Mammary epithelial cell (primary cell): ENCODE measurements at places on chromosomes 7 and 10. TPM values are rescaled to one million over a fixed set of nuclear protein-coding genes. Genes with fewer than 3 reads are reported as not detected.

DNA sequence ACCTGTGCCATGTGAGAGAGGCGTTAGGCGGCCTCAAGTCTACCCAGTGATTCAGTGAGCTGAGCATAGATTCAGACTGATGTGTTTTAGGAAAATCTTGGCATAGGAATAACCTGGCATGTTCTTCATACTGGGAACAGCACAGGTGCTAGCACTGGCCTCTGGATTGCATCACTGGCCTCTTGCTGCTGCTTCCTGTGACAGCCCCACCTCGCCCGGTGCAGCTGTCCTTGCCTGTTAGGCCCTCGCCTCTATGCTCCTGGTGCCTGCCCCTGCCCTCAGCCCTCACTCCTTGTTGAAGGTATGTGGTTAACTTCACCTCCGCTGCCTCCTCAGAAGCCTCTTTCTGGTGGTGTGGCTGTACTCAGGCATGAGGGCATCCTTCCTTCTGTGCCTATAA is 46.2 kb downstream of the BLNK start:
- peak; percentile 5 for DNase-seq

Gene TRIM73
- 0.08 TPM for polyA plus RNA-seq

Gene GPER1
- 1.1 TPM for polyA plus RNA-seq

DNA sequence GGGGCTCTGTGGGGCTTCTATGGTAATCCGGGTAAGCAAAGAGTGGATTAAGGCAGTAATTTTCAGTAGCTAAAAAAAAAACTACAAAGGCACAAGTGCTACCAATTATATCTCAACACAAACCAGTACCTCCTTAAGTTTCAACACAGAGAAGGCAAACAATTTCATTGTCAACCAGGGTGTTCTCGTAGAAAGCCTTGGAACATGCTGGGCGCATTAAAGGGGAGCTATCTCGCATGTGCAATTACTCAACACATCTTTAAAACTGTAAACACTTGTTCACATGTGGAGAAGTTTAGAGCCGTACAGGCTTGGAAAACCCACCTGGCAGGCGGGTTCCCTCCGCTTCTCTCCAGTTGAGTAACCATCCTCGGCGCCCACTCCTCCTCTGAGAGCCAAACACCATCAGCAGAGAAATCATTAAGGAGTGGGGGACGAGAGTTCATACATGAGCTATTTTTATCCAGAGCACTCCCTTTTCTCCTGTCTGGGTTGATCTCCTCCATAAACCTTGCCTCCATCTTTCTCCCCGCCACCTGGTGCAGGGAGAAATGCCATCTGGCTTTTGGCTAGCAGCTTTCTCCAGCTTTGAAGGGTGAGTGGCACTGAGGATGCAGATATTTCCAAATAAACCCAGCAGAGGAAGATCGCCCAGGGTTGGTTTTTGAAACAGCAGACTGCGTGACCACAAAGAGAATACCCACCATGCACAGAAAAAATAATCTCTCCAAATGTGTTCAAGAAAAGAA is 287.1 kb downstream of the WDR11 start:
- DNase-seq, result no peak

- no peak for DNase-seq
Measured at GRCh38 chr7:25978466-25978865, 173.5 kb upstream of the NFE2L3 start.

GRCh38 chr7:158355456-158356065 is 232.1 kb downstream of the PTPRN2 start:
- DNase-seq, result no peak

- peak; percentile 30 for DNase-seq
Measured at GRCh38 chr10:121154310-121154709, 303.1 kb downstream of the WDR11 start.

GRCh38 chr10:35564341-35564968 is 40.7 kb upstream of the GJD4 start:
- no peak for DNase-seq

- DNase-seq, result no peak
Measured at GRCh38 chr7:28701731-28702130, 256.4 kb downstream of the TRIL start.

DNA sequence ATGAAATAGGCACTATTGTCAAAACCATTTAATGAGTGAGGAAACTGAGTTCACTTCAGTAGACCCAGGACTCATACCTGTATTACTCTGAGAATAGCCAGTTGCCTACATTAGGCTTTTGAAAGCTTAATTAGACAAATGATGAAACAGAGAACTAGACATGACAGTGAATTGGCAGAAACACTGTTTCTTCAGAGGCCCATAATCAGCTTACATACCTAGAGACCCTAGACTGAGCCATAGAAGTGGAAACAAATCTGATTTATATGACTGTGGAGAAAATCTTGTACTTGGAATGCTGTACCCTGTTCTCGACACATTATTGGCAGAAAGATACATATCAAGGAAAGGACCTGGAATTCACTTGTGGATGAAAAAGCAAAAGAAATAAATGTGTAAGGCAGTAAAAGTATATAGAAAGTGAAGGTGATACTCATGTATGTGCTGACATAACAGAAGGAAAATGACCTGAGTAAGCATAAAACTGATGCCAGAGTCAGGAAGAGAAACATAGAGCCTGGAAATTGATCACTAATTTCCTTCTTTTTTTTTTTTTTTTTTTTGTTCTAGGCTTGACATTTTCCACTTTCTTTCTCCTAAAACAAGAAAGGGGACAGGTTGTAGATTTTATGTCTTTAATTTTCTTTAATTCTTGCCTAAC is 251.5 kb downstream of the BICC1 start:
- DNase-seq, result no peak

- no peak for DNase-seq
Measured at GRCh38 chr10:74889662-74889998, 63.2 kb downstream of the KAT6B start.

DNA sequence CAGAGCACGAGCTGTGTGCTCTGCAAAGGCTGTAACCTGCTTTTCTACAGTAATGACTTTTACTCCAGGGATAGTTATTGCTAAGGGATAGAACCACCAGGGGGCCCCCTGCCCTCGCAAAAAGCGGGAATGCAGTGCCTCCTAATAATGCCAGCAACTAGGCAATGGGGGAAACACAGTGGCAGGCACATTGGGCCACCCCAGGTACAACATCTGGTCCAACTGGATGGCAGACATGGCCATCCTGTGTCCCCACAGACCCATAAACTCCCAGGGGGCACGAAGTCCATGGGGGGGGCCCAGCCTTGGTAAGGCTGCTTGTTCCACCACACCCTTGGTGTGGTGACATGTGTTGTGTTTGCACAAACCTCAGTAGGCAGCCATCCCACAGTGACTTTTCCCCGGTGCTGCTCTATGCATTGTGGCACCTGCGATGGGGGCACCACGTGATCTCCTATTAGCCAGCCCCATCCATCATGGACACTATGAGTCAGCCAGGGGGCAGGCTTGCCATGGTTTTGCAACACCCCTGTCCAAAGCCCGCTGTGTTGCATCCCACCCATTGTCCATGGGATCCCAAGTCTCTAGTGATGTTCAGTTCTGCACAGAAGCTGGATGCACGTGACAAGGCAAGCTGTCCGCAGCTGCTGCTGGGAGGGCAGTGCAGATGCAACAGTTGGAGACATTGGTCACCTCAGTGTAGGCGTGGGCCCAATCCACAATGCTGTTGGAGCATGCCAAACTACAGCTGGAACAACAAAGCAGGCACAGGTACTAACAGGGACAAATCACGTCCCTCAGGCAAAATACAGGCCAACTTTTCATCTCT is 84.0 kb downstream of the ANLN start:
- peak; percentile 93 for DNase-seq

DNA sequence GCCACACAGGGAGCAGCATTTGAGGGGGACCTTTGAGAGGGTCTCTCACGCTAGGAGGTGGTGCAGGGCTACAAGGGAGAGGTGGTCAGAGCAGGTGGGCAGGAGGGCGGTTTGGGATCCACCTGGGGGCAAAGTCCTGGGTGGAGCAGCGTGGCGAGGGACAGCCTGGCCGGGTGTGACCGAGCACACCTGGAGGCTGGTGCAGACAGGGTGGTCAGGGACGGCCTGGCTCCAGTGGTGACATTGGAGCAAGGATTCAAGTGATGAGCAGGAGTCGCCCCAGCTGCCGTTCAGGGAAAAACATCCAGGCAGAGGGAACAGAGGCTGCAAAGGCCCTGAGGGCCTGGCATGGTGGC is 36.0 kb downstream of the CLIP2 start:
- no peak for DNase-seq

DNA sequence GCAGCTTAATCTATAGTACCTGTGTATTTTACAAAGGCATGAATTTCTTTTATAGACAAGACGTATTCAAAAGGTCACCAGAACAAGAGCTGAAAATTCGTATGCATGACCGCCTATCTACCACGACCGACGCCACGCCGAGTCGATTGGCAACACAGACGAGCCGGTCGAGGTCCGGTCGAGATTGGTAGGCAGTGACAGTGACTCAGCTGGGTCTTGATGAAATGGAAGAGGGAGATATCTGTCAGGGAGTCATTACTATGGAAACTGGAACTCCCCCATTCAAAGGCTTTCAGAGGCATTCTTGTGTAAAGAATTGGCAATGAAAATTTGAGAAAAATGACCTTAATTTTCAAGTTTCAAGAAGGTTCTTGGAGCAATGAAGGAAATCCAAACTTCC is 2.1 kb downstream of the ATP5MK start:
- no peak for DNase-seq

- no peak for DNase-seq
Measured at GRCh38 chr10:68595513-68595912, 35.4 kb downstream of the TET1 start.

- no peak for DNase-seq
Measured at GRCh38 chr7:12570534-12571461, at the start of gene SCIN. Gene SCIN (plus strand): TSS chr7:12570720. CDS start chr7:12570787, 67 bp downstream.

DNA sequence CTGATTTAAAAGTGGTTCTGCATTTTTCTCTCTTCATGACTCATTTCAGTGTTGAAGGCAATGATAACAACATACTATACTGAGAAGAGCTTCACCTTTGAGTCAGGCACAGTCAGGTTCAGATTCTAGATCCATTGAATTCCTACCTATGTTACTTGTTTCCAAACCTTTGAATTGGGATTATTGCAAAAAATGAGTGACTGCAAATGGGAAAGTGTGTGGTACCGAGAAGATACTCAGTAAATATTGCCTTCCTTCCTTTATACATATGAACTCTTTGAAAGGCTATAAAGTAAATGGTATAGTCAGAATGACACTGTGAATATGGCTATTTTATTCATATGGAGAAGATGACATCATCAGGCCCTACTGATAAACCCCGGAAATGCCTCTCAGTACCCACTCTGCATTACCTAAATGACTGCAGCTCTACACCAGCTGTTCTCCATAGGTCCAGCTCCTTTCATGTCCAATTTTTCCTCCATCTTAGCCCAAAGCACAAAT is 66.7 kb upstream of the FGL2 start:
- no peak for DNase-seq

DNA sequence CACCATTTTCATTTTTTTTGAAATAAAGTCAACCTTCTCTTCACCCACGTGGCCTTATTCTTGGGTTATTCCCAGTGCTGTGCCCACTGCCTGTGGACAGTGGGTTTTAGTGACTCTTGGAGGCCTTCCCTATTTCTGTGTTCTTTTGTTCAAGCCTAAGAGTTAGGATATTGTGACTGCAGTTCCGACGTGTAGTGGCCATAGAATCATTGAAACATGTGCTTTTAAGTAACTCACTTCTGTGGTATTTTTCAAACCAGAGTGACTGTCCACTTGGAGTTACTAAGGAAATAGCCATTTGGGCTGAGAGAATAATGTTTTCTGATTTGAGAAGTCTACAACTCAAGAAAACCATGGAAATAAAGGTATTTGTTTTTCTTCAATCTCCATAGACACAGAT is 23.7 kb downstream of the TDRD1 start:
- no peak for DNase-seq

Gene MSS51
- polyA plus RNA-seq, result 0.36 TPM

DNA sequence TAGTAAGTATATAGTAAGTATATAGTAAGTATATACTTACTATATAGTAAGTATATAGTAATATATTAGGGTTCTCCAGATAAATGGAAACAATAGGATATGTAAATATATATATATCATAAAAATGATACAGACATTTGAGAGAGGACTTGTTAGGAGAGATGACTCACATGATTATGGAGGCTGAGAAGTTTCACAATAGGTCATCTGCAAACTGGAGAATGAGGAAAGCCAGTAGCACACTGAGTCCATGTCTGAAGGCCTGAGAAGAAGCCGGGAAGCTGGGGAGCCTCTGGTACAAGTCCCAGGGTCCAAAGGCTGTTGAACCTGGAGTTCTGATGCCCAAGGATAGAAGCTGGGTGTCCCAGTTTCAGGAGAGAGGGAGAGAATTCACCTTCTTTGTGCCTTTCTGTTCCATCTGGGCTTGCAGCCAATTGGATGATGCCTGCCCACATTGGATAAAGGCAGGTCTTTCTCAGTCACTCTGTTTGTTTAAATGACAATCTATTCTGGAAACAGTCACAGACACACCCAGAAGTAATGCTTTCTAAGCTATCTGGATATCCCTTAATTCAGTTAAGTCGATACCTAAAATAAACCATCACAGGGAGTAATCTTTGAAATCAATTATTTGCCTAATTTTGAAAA is 205.5 kb upstream of the CDC14C start:
- peak; percentile 39 for DNase-seq

GRCh38 chr7:7103343-7104313 is 78.7 kb upstream of the C1GALT1 start:
- peak; percentile 58 for DNase-seq
